ENCODE measurements at places on chromosomes 3 and 15.

- no peak for DNase-seq
Observed at GRCh38 chr3:100335434-100335833, 877 bp downstream of the NIT2 start.

DNA sequence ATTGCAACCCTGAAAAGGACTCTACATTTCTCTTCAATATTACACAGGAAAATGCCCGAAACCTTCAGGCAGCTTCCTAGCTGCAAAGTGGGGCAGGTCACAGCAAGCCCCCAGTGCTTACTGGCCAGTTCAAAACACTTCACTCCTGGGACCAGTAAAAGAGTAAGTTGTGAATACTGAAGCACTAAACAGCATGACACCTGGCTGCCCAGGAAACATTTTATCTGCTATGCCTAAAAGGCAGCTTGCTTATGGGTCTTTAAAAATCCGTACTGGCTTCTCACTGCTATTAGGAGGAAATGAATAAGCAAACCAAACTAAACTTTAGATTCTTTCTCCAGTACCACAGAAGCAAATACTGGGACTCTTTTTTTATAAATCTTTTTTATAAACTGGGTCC lies 457.9 kb upstream of the ALCAM start:
- no peak for DNase-seq

DNA sequence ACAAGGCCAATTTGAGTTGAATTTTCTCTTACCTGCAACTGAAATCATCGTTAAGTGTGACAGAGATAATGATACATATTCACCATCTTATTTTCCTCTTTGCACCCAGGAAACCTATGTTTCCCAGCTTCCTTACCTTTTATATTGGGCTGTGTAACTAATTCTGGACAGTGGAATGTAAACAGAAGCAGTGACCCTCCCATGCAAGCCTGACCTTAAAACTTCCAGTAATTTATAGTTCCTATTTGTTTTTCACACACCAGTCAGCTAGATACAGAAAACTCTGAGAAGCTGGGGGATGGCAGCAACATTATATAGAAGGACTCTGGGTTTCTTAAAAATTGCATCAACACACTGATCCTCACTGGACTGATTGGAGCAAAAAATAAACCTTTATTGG lies 4.5 kb upstream of the ZNF280D start:
- no peak for DNase-seq

GRCh38 chr3:135103917-135104316 lies 308.9 kb downstream of the EPHB1 start:
- no peak for DNase-seq

DNA sequence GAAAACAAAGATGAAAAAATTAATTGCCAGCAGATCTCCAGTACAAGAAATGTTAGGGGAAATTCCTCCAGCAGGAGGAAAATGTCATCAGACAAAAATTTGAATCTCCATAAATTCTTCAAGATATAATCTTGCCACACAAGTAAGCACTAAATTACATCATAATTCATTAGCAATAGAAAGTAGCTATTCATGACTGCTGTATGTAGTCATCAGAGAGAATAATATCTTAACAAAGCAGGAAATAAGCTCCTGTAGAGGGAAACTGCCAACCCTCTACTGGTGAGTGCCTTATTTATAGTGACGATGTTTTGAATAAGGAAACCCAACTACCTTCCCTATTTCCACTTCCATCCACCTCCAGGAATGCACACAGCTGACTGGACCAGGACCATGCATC lies 15.8 kb upstream of the SLC27A2 start:
- no peak for DNase-seq

DNA sequence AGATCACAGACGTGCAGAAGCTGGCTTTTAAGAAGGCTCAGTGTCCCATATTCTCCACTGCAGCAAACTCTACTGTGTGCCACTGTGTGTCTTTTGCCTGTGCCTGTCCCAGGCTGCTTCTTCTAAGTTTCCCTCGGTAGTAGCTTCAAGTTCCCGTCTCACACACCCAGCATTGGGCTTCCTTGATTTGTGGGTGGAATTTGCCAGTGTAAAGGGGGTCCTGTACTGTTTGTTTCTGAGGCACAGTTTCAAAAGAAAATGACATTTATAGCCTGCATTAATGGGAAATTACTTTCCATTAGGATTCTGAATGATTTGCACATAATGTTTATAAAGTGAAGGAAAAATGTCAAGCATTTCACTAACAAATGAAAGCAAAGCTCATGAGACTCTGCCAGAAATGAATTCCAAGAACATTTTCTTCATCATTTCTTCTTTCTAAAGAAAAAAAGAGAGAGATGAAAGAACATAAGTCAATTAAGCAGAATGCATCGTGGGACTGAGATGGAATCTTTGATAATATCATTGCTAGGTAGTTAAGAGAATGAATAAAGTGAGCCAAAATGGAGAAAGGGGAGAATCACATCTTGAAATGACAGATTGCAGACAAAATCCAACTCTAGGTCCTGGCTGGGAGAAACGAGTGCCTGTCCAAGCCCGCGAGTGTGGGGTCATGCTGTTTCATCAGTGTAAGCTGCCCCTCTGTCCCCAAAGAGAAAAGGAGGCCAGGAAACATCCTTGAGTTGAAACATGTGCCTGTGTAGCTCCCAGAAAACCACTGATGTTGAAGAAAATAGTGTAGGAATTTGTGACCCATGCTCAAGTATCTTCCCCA lies 48.6 kb upstream of the ADAMTSL3 start:
- no peak for DNase-seq

DNA sequence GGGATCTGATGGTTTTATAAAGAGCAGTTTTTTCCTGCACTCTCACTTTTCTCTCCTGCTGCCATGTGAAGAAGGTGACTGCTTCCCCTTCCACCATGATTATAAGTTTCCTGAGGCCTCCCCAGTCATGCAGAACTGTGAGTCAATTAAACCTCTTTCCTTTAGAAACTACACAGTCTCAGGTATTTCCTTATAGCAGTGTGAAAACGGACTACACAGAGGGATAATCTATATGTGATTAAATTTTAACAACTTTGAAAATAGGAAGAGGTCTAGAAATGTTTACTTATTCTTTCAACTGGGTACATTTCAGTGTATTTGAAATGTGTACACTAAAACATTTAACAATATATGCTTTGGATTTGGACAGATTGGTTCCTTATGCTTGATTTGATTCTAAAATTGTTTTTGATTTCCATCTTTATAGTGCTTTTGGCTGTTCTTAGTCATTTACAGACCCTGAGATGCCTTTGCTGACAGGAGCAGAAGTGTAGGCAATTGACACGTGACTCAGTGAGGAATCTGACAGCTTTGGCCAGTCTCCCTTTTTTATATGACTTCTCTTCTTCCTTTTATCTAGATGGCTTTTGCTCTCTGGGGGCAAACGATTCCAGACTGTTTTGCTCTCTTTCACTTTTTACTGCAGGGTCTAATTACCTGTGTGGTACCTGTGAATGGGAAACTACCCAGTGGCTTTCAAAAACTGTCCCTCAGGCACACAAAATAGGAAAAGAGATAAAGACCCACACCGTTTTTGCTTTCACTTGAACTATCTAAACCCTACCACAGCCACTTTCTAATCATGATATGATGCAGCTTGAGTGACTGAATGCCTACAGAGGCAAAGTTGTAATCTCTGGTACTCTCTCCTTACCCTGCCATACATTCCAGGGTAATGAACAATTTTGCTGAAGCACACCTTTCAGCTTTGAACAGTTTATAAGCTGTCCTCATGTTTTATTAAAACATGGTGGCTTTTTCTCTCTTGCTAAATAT lies 422.6 kb downstream of the ROBO1 start:
- DNase-seq = no peak

DNA sequence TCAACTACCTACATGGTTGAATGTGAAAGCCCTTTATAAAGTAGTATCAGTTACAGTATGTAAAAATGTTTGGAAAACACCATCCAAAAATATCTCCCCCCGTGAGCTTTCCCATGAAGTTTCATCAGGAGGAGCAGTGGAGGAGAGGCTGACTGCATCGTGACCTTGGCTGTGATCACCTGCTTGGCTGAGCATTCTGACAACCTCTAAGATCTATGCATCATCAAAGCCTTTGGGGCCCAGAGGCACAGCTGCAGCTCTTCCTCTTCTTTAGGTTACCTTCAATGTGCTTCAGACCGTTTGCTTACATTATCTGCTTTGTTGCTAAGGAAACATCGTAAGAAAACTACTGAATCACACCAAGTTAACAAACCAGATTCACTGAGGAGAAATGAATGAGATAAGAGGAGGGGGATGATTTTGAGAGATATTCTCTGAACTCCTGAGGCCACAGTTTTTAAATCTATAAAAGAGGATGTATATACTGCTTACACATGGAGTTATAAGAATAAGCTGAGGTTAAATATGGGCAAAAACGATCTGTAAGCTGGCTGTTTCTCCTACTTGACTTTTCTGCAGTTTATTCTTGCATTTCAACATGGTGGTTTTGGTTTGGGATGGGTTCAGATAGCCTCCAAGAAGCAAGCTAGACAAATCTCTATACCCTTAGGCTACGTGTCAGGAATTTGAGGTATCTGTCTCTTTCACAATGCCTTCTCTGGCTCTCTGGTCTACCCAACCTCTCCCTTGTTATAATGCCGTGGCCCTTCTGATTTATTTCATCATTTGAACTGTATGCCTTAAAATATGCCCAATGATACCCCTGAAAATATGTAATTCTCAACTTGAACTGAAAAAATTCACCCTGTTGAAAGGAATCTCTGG lies 4.0 kb downstream of the GCSAM start:
- DNase-seq = no peak

DNA sequence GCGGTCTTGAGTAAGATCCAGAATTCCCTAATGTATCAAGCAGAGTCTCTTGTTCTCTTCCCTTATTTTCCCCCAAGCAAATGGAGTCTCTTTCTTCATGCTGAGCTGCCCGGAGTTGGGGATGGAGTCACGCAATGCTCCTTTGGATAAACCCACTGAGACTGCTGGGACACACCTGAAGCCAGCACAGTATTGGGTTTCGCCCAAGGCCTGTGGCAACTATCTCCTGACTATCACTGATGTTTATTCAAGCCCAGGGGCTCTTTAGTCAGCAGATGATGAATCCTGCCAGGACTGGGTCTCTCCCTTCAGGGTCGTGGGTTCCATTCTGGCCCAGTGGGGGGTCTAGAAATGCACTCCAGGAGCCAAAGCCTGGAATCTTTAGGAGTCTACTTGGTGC lies 11.3 kb downstream of the USF3 start:
- no peak for DNase-seq

GRCh38 chr15:52008359-52008697 lies 10.7 kb upstream of the MAPK6 start:
- no peak for DNase-seq

DNA sequence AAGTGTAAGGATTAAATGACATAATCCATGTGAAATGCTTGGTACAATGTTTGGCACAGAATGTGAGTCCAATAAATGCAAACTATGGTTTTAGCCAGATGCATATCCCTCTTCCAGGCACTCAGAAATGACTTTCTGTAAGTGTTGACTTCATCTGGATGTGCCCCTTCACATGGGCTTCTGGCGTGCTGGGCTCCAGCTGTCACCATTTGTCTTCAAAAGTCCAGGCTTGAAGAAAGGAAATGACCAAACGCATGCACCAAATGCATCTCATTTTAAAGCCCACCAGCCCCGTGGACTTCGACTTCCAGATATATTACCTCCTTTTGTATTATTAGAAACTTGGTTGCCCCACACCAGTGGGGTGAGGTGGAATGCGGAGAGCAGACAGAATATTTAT lies 23.7 kb downstream of the CRYGS start:
- no peak for DNase-seq

- no peak for DNase-seq
Observed at GRCh38 chr3:5437783-5438323, 250.3 kb downstream of the EDEM1 start.

- DNase-seq = no peak
Observed at GRCh38 chr3:143700431-143700975, 147.8 kb downstream of the SLC9A9 start.

- DNase-seq = no peak
Observed at GRCh38 chr15:43922021-43922420, 95.2 kb downstream of the WDR76 start.

DNA sequence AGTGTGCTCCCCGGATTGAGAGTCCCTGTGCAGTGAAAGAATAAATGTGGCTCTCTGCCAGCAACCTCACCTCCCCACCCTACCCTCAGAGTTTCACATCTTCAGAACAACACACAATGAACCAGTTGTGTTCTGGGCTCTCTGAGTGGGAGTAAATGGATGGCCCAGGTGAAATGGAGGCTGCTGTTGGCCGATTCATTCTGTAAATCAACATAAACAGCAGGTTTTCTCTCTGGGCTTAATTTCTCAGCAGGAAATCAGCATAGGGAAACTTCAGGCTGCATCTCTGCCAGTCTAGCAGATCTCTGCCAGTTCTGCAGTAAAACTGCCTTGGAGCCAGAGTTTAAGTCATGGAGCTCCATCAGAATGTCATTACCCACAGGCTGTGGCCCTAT lies 54.6 kb upstream of the FURIN start:
- no peak for DNase-seq

DNA sequence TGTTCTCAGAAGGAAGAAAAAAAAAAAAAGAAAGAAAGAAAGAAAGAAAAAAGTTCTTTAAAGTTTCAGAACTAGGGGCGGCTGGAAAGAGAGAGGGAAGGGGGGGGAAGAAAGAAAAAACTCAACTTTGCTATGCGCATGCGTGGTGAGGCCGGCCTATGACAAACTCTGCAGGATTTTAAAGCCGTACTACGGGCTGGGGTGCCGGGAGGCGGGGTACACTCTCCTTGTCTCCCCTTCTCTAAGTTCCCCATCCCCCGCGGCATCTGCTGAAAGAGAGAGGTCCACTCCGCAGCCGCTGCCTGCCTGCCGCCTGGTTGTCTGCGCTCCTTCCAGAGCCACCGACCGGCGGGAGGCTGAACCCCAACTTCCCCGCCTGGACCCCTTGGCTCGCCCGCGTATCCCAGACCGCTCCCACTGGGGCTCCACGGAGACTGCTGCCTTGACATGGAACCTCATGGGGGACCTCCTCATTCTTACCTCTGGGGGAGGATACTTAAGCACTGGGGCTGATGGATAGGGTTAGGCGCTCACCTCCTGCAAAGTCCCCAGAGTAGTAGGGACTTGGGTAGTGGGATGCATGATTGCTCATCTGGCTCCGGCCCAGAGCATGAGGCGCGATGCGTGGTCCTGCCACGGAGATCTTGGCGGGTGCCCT lies 1.4 kb upstream of the WNT5A start:
- DNase-seq = no peak

- no peak for DNase-seq
Observed at GRCh38 chr3:110956081-110956480, 115.5 kb upstream of the NECTIN3 start.

DNA sequence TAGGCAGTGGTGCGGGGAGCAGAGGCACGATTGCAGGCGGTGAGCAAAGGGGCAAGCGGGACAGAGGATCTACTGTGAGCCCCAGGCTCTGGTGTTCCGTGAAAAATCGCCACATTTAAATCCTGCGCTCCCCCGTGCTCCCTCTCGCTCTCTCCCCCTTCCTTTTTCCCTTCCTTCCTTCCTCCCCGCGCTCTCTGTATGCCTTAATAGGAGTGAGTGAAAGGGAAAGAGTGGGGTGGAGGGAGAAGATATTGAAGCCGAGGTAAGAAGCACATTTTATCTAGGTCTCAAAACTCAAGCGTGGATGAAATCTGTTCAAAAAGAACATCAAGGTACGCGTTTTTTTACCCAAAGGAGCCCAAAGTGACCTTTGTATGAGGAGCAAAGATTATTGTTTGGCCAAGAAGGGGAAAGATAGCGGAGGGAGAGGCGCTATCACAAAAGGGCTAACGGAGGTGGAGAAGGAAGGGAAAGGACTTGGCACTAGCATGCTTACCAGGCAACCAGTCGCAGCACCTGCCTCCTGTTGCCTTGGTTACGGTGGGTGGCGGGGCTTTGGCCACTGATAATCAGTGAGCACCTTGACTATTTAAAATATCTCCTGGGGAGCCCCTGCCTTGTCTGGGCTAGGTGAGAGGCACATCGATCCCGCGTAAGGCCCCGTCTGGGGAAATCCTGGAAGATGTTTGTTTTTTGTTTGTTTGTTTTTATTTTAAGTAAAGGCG lies 14.9 kb upstream of the AEN start:
- no peak for DNase-seq
